Fibroblast of skin of scalp (primary cell): ENCODE measurements at places on chromosomes 2 and 18.
A peak's percentile ranks its signal among the peaks of the same experiment; 100 is the strongest.

GRCh38 chr2:190458352-190459107, 50.4 kb downstream of the MFSD6 start:
- no peak for DNase-seq

DNA sequence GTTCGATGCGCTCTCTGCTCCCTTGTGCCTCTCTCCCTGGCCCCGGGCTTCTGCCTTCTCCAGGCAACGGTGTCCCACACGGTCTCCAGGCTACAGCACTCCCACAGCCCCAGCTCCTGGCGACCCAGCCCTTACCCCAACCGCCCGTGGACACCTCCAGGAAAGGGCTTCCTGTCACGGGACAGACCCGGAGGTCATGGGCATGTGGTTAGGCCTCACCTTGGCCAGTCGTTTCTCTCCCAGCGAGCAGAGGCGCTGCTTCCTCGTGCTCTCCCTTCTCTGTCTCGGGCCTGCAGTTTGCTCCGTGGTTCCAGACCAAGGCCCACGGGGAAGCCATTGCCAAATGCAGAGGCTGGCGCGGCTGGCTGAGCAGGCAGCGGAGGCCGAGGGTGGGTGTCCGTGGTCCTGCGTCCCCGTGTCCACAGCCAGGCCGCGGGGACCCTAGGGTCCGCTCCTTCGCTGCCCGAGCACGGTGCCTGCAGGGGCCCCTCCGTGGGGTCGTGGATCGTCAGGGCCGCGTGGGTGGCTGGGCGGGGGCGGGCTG, 61.0 kb upstream of the IL1RL1 start:
- no peak for DNase-seq

- peak; percentile 94 for DNase-seq
Measured at GRCh38 chr18:77127769-77128671, 4.6 kb downstream of the MBP start.

- DNase-seq, result no peak
Measured at GRCh38 chr18:5961097-5961827, 65.9 kb upstream of the TMEM200C start.

DNA sequence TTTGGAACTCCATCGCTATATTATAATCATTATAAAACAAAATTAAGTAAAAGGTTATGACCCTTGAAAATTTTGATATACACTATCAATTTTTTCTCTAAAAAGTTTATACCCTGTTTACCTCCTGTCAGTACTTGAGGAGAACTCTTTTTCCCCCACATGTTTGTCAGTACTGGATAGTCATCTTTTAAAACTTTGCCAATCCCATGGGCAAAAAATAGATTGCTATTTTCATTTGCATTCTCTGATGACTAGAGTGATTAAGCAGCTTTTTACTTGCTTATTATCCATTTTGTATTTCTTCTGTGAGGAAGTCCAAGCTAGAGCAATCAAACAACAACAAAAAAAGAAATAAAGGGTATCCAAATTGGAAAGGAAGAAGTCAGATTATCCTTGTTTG, 76.4 kb downstream of the DGKD start:
- DNase-seq, result no peak

GRCh38 chr2:234357666-234358065, 139.2 kb downstream of the ARL4C start:
- no peak for DNase-seq

GRCh38 chr2:209578394-209579001, 154.7 kb downstream of the MAP2 start:
- DNase-seq, result no peak

DNA sequence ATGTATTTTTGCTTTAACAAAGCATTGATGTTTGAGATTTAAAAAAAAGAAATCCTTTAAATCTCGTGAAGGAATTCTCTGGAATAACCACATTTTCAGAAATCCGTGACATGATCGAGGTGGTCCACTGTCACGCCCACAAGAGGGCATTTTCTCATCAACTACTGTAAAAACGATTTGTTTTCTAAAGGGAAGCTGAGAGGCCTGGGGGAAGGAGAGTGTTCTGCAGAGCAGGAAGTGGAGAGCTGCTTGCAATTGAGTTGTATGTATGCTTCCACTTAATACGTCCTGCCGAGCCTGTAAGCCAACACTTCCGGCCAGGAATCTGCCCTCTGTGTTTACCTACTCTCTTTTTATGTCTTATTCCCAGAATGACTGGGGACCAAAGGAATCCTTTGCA, 19.4 kb downstream of the KLHL29 start:
- peak; percentile 81 for DNase-seq

DNA sequence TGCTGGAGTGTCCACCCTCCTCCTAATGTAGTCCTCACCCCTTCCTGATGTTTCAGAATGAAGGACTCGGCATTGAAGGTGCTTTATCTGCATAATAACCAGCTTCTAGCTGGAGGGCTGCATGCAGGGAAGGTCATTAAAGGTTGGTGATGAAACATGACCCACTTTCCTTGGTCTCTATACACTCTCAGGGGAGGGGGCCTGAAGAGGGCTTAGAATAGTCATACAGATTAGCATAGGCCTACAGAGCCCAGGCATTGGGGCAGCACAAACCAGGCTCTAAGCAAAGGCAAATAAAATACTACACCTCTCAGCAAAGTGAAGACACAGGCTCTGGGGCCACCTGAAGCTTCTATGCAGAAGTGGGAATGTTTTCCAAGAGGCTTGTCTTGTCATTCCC, 1.8 kb downstream of the IL36RN start:
- no peak for DNase-seq

DNA sequence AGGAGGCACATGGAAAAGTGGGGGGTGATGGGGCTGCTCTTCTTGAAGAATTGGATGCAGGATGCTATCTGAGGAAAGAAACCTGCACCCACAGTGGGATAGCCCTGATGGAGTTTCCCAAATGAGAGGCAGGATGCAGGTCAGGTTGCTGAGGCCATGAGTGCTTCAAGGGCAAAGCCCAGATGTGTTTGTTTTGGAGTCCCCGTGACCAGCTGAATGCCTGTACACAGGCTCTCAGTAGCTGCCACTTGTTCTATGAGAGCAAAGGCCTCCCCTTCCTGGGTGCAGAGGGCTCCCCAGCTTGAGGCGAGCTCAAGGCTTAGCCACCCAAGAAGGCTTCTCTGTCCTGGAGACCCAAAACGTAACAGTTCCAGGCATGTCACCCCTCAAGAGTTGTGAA, 192.7 kb downstream of the SEPTIN10 start:
- no peak for DNase-seq

DNA sequence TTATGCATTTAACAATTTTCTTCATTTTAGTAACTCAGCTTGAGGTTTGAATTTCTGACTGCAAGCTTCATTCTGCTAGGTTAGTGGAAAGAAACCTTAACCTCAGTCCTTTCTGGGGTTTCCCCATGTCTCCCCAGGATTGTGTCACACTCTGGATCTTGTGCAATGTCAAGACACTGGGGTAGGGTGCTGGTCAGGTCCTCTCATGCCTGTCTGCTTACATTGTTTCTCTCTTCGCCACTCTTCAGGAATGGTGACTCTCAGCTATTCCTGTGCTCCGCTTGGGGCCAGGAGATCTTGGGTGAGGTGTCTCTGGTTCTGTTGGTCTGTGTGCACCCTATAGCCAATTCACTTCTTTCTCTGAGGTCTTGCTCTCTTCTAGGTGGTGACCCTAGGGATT, 23.9 kb downstream of the CTLA4 start:
- no peak for DNase-seq

DNA sequence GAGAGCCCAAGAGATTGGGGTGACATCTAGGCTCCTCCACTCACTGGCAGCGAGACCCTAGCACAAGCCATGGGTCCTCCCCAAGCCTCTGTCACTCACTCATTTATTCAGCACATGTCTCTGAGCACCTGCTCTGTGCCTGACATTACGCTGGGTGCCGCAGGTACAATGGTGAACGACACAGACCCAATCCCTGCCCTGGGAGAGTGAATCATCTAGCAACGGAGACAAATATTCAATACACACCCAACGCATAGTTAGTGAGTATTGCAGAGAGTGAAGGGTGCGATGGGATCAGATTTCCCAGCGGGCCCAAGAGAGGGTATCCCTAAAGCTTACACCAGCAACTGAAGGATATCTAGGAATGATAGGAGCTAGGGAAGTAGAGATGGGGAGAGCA, 45.5 kb downstream of the ZFP36L2 start:
- no peak for DNase-seq

DNA sequence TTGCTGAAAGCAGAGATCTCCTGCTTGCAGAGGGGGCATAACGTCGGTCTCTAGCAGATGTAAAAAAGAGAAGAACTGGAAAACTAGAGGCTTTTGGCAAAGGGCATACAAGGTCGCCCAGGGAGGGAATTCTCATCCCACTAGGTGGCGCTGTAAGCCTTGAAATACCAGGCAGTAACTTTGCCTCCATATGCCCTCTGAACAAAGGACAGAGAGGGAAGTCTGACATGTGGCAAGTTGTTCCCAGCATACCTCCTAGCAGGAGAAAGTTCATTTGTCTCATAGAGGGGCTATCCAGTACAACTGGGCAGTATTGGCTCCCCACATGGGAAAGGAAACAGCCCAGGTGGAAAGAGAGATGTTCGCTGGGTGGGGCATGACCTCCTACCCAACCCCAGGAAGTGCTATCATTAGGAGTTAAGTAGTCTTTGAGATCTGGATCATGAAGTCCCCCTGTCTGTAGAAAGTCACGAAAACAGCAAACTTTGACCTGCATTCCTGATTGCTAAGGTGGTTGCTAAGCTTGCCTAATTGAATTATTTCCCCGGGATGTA, 39.9 kb downstream of the STK17B start:
- DNase-seq, result peak; percentile 22

DNA sequence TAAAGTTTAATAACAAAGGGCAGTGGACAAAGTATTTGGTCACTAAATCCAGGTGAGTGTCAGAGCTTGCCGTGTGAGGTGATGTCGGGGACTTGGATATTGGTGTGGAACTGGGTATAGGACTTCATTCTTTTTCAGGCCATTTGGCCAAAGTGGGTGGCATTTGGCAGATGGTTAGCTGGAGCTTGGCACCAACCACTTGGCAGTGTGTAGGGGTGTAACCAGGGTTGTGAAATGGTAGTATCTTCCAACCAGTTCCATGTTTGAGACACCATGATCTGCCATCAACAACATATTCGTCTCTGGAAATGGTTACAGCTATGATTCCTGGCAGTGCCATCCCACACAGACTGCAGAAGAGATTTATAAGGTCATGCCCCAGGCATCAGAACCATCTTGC, 113.9 kb downstream of the CCDC85A start:
- no peak for DNase-seq

DNA sequence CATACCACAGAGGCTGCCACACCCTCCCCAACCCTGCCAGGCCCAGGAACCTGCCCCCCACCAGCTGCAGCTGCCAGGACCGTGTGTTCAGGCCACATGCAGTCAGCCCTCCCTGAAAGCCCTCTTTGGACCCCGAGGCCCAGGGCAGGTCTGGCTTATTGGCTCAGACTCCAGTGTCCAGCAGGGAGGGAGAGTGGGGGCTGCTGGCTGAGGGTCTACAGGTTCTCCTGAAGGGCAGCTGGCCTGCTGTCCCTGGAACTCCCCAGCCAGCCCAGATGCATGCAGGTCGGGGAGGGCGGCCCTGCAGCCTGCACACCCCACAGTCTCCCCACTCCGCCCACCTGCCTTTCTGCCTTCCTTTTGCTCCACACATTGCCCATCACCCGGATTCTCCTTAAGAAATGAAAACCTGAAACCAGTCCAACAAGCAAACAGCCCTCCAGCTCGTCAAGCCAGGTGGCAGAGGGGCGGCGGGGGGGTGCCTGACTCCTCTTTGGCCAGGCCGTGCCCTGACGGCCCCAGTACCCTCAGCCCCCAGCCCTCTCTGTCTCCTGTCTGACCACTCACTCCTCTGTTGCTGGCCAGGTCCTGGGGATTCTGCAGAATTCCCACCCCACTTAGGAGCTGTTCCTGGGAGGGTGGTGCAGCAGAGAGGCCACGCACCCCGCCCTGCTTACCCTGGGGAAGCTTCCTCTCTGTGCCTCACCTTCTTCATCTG, 18.0 kb downstream of the GPR35 start:
- no peak for DNase-seq

DNA sequence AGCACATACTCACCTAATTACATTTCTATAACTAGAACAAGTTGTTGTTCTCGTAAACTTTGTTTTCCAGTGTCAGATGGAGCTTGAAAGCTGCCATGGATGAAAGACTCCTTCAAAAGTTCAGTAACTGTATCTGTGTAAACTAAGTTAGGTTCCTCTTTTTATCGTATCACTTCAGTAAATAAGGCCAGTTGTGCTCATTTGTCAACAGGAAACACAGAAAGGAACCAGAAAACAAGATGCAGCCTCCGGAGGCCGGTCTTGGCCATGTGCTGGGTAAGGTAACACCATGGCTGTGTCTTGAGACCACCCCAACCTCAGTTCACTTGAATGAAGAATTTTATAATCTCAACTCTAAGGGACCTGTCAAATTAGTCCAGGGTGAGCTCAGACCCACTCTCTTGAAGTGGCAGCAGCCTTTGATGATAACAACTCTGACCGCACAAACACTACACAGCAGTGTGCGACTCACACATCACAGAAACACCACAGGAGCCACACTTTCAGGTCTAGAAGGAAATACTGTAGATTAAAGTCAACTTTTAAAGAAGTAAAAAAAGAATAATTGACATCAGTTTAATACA, 213.8 kb downstream of the AFF3 start:
- no peak for DNase-seq

DNA sequence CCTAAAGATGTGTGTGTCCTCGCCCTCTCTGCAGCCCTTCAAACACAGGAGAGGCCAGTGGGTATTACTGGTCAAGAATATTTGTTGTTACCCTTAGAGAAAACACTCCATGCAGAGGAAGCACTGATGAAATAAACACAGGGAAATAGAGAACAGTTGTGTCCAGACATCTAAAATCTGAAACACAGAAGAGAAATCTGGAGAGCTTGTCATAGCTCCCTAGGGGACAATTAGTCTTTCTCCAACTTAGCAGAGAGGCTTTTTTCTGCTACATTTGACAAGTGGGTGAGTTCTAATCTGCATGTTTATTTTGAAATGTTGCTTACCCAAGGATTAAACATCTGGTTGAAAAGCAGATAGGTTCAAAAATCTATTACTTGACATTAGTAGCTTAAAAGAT, 190.1 kb downstream of the CTNNA2 start:
- DNase-seq, result peak; percentile 41

DNA sequence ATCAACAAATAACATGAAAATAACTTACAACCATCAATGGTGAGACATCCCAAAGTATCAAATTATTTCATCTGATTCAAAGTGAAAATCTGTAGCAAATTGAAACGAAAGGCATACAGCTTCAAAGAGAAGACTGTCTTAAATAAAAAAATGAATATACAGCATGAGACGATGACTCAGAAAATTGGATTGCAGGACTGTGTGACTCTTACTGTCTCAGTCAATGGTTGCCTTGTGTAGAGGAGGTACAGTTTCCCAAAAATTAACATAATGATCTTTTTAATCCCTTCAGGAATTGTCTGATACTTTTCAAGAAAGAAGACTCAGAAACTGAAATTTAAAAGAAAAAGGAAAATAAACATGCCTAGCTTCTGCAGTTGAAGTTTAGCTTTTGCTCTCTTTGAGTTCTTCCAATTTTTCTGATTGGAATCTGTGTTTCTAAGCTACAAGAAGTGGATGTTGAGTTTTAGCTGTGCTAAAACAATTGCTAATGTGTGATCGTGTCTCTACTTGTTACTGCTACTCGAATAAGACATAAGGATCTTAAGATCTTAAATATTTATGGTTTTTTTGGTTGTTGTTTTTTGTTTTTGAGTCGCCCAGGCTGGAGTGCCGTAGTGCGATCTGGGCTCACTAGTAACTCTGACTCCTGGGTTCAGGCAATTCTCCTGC, 41.1 kb upstream of the EPB41L3 start:
- DNase-seq, result peak; percentile 75

GRCh38 chr2:121309801-121310200, 24.8 kb upstream of the TFCP2L1 start:
- DNase-seq, result no peak
